ENCODE measurements at places on chromosomes 4 and X.

DNA sequence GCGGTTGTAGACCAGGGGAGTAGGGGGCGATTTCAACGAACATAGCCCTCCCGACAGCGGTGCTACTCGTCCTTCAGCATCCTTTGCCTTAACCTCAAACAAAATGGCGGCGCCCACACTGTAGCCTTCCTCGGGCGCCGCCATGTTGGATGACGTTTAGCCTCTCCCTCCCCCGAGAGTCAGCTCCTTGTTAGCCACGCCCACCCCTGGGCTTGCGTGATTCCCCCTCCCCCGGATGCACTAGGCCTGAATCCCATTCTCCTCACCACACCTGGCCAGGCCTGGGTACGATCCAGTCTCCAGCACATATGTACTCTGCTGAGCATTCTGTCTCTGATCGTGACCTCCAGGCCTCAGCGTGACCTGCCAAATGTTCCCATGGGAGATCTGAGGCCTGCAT is 49.0 kb upstream of the ZNF157 start:
- DNase-seq, result no peak

DNA sequence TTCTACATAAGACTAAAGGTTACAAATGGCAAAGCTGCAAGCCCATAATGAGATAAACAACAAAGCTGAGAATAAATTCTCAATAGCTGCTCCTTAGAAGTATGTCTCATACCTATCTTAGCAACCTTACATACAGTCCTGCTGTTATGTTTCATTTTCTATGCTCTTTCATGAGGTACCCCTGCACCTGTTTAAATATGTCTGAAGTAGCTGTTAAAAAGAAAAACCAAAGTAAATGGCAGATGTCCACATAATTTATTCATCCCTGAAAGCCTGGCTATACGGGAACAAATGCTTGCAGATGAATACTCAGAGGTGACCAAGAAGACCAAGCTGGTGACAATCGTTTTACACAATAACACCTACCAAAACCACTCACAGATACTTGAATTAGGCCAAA is 22.5 kb downstream of the PPA2 start:
- no peak for DNase-seq

- DNase-seq, result no peak
These were observed 66.2 kb downstream of the ASB9 start for GRCh38 chrX:15203694-15204093.

GRCh38 chr4:156290811-156291210 is 337.1 kb upstream of the CTSO start:
- DNase-seq, result peak; percentile 11

GRCh38 chr4:176440698-176441097 is 120.9 kb downstream of the SPCS3 start:
- no peak for DNase-seq
